ENCODE measurements at places on chromosomes 6 and 20.

DNA sequence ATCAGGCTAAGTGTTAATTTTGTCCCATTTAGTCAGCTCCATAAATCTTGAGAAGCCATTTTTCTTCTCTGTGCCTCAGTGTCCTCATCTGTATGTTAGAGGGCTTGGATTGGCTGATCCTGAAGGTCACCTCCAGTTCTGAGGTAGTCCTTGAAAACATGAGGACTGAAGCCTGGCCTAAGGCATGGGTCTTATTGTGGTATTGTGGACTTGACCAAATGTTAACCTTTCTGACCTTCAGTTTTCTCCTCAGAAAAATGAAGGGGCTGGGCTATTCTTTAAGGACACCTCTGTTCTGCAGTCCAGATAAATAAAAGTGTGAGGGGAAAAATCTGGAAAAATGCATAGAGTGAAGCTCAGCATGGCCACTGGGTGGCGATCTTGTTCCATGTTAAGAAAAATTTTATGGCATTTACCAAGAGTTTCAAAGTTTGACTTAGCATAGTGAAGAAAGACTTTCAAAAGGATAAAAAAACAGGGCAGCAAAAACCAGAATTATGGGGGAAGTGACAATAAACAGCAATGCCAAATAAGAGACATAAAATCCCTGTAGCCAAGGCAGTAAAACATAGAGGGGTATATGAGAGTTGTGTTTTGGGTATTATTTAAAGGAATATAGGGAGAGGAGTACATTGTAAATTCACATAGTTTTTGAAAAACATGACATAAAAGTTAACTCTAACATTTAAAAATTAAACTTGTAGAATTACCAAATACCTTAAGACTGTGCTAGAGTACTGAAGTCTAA lies 13.2 kb upstream of the TFB1M start:
- no peak for DNase-seq

DNA sequence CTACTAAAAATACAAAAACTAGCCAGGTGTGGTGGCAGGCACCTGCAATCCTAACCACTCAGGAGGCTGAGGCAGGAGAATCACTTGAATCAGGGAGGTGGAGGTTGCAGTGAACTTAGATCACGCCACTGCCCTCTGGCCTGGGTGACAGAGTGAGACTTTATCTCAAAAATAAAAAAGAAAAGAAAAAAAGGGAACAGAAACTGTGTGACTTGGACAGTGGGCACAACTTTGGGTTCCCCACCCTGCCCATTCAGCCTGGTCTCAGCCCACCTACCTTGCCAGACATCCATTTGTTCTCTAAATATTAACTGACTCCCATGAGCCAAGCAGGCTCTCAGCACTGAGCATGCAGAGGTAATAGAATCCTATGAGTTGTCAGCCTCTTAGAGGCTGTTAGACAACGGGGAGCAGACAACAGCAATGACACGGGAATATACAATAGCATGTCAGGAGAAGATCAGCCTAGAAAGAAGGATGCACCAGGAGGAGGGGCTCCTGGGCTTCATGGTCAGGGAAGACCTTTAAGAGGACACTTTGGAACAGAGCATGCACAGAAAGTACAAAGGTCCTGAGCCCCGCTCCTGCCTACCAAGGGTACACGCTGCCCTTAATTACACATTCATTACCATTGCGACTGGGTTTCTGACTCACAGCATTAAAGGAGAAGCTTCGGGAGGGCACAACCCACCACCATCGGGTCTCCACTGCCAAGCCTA lies 20.0 kb downstream of the FAM209B start:
- no peak for DNase-seq

DNA sequence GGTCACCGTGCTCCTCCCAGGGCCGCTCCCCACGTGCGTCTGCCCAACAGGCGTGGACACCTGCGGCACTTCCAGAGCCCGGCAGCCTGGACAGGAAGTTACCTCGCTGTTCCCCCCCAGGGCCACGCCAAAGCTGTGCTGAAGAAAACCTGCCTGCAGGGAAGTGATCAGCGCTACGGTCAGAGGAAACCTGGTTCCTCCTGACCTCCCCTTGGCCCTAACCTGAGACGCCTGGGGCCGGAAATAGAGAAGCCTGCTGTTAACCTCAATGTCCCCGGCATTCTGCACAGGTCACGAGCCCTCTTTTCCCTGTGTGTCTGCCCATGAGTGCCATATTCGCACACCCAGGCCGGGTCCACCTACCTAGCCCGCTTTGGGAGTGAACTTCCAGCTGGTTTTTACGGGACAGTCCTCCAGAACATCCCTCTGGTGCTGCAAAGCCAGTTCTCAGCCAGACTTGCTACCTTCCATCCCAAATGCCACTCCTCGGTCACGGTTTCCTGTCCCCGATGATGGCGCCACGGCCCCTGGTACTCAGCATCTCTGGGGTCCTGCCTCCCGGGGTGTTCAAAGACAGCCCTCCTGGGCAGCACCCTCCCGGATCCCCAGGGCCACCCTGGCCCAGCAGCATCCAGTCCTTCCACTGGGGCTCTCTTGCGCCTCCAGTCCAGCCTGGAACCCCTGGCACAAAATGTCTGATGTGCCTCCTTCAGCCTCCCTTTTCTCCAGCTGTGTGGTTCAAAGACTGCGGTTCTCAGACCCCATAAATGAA lies 12.0 kb upstream of the IRF4 start:
- DNase-seq = no peak

DNA sequence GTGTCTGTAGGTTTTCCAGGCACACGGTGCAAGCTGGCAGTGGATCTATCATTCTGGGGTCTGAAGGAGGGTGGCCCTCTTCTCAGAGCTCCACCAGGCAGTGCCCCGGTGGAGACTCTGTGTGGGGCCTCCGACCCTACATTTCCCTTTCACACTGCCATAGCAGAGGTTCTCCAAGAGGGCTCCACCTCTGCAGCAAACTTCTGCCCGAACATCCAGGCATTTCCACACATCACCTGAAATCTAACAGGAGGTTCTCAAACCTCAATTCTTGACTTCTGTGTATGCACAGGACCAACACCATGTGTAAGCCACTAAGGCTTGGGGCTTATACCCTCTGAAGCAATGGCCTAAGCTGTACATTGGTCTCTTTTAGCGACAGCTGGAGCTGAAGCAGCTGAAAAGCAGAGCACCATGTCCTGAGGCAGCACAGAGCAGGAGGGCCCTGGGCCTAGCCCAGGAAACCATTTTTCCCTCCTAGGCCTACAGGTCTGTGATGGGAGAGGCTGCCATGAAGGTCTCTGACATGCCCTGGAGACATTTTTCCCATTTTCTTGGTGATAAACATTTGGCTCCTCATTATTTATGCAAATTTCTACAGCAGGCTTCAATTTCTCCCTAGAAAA lies 253.3 kb downstream of the ERMARD start:
- no peak for DNase-seq

DNA sequence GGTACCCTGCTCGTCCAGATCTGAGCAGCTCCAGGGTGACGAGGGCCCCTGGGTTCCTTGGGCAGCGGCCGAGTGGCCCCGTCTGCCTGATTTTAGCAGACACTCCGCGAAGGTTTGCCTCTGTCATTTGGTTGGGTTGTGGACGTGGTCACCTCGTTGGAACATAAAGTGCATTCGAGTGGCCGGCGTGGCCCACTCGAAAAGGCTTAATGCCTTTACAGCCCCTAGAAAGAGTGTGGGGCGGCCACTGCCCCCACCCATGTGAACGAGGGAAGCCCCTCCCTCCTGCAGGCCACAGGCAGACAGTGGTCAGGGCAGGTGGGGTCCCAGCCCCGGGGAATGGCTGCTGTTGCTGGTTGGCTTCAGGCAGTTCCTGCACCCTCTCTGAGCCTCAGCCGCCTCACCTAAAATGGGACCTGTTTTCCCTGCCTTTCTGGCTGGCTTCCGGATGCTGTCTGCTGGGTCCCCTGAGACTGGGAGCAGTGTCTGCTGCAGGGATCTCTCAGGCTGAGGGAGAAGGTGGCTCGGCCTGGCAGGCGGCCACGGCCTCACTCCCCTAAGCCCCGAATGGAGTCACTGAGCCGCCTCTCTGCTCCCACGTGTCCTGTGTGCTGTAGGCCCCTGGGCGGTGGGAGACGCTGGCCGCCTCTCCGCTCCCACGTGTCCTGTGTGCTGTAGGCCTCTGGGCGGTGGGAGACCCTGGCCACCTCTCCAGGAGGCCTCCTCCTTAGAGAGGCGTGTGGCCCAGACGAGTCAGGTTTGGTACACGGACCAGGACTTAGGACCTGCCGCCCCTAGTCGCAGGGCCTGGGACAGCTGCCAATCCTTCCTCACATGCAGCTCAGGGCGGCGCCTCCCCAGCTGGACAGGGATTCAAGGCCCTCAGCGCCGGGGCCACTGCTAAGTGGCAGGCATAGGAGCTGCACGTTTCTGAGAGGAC lies 233.0 kb downstream of the ERMARD start:
- no peak for DNase-seq

GRCh38 chr6:143127941-143128680 lies 67.4 kb downstream of the AIG1 start:
- DNase-seq = no peak

GRCh38 chr20:9427430-9428291 lies 86.7 kb upstream of the LAMP5 start:
- no peak for DNase-seq

DNA sequence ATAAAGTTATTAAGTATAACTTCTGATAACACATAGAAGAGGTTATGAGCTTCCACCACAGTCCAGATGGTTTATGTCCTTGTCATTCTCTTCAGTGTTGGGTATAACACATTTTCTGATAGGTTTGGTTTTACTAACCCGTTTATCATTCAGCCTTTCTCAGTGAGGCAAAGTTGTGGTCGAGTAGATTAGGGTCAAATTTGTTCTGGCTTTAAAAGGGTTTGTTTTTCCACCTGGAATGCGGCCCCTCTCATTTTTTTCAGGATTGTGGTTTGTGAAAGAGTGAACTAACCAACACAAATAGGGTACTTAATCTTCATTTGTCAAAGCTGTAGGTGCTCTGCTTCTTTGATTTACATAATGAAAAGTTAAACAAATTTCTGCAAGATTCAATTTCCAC lies 204.2 kb upstream of the ASCC3 start:
- DNase-seq = no peak

- DNase-seq = no peak
Observed at GRCh38 chr6:126939784-126940183, 178.7 kb upstream of the RSPO3 start.

- DNase-seq = no peak
Observed at GRCh38 chr6:95530176-95530819, 47.0 kb upstream of the MANEA start.

Measured in GM04503 (cell line).